Anterior cingulate cortex (tissue), 58 donors: ENCODE measurements at places on chromosomes 4 and X.

- DNase-seq = no peak
Observed at GRCh38 chrX:69142788-69143469, 22.3 kb downstream of the PJA1 start.

- no peak for DNase-seq
Observed at GRCh38 chrX:25872786-25873185, 265.4 kb upstream of the MAGEB18 start.

DNA sequence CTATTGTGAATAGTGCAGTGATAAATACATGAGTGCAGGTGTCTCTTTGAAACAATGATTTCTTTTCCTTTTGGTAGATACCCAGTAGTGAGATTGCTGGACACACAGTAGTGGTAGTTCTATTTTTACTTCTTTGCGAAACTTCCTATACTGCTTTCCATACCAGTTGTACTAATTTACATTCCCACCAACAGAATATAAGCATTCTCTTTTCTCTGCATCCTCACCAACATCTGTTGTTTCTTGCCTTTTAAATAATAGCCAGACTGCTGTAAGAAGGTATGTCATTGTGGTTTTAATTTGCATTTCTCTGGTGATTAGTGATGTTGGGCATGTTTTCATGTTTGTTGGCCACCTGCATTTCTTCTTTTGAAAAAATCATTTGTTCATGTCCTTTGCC, 105.9 kb downstream of the COL4A6 start:
- no peak for DNase-seq

DNA sequence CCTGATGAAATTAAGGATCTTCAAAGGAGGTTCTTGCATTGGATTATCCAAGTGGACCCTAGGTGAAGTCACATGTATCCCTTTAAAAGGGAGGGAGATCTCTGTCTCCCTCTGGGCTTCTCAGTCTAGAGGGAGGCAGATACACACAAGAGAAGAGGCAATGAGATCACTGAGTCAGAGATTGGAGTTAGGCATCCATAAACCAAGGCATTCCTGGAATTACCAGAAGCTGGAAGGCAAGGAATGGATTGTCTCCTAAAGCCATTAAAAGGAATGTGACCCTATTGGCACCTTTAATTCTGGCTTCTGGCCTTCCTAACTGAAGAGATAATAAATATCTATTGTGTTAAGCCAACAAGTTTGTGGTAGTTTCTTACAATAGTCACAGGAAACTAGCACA, 383.2 kb downstream of the PACRGL start:
- DNase-seq = no peak

- no peak for DNase-seq
Observed at GRCh38 chrX:68648960-68649359, 1.5 kb downstream of the STARD8 start.

GRCh38 chrX:111876646-111877045, 665 bp downstream of the TRPC5OS start:
- no peak for DNase-seq

- no peak for DNase-seq
Observed at GRCh38 chr4:142547974-142548373, 298.1 kb downstream of the INPP4B start.

- DNase-seq = no peak
Observed at GRCh38 chrX:19954335-19955096, 36.3 kb downstream of the BCLAF3 start.

- DNase-seq = no peak
Observed at GRCh38 chrX:2474963-2475726, 25.6 kb downstream of the DHRSX start.

DNA sequence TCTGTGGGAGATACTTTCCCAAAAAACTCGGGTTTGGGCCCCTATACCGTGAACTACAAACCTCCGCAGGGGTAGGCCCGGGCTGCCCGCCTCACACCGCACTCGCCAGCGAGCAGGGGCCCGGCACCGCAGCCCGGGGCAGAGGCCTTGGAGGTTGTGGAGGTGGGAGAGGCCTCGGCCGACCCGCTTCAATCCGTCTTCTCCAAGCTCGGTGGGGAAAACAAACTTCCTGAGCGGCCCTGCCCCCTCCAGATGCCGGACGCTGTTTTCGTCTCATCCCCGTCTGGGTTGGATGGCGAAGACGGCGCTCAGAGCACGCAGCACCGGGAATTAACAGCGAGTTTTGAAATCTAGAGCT, 442 bp upstream of the MCUB start:
- no peak for DNase-seq

- no peak for DNase-seq
Observed at GRCh38 chr4:158998624-158999023, 104.3 kb upstream of the RAPGEF2 start.

GRCh38 chr4:133146574-133147241, 2.4 kb upstream of the PCDH10 start:
- DNase-seq = peak; percentile 80

- no peak for DNase-seq
Observed at GRCh38 chr4:173056710-173057109, 111.9 kb upstream of the GALNT7 start.

GRCh38 chr4:165325732-165326512, 1.5 kb upstream of the MSMO1 start:
- DNase-seq = no peak

DNA sequence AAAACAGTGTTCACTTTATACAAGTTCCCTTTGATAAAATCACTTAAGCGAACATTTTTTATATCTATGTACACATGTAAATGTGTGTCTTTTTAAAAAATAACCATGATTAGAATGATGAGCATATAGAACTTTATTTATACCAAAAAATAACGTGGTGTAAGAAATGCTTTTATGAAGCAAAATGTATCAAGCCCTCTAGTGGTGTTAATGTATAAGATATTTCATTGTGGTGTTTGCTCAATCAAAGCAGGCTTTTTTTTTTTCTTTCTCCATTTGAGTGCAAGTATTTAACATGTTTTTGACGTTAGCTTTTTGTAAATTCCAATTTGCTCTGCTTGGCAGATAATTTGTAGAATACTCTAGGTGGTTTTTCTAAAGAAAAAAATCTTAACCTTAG, 2092.4 kb upstream of the TENM3 start:
- DNase-seq = no peak

- DNase-seq = no peak
Observed at GRCh38 chrX:37800717-37801116, 20.9 kb downstream of the CYBB start.

GRCh38 chr4:166622425-166622977, 611.8 kb downstream of the SPOCK3 start:
- no peak for DNase-seq

DNA sequence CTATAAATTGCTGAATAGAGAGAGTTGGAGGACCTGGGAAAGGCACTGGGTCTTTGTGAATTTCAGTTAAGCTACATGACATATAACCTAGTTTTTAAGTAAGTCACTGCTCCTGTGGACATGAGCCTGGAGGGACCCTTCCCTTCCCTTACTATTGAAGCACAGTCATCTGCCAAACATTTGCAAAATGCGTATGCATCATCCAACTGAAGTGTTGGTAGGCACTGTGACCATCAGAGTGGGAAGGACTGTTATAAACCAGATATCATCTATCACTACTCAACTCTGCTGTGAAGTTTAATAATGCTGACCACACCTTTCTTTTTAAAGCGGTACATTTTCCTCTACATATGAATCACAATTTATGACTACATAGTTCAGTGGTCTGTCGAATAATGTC, 5.2 kb downstream of the GABRA3 start:
- DNase-seq = no peak

- no peak for DNase-seq
Observed at GRCh38 chr4:6278801-6279197, 9.1 kb downstream of the WFS1 start.

- no peak for DNase-seq
Observed at GRCh38 chrX:70079870-70080269, 17.6 kb downstream of the OTUD6A start.

GRCh38 chrX:12825801-12826200, 34.6 kb downstream of the PRPS2 start:
- no peak for DNase-seq

- DNase-seq = no peak
Observed at GRCh38 chrX:63657821-63658220, 127.2 kb downstream of the ARHGEF9 start.
